ENCODE measurements at places on chromosomes 16 and 17.

DNA sequence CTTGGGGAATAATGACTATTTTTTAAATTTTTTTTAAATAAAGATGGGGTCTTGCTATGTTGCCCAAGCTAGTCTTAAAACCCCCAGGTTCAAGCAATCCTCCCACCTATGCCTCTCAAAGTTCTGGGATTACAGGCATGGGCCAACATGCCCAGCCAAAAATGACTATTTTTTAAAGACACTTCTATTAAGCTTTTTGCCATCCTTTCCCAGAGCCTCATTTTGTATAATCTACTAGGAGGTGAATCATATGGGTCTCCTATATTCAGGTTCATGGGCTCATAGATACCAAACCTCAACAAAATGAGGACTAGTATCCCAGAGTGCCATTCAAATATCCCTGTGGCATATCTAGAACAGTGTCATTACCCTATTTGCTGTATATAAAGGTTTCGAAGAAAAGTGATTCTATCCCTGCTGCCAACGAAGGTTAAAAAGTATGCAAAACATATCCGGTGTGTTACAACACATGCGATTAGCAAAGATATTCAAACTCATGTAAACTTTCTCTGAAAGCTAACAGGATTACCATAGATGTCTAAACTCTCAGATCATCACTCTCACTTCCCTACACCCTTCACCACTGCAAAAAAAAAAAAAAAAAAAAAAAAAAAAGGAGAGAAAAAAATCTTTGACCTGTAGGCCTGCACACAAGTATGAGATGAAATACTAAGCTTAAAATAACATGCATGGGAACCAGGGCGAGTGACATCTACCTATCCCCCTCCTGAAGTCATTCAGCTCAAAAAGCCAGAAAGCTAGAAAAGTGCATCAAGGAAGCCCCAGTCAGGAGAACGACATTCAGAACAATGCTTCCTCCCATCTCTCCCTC lies 23.5 kb downstream of the XPO6 start:
- no peak for DNase-seq

GRCh38 chr17:11644265-11645212 lies 46.3 kb downstream of the DNAH9 start:
- DNase-seq = peak; percentile 8

DNA sequence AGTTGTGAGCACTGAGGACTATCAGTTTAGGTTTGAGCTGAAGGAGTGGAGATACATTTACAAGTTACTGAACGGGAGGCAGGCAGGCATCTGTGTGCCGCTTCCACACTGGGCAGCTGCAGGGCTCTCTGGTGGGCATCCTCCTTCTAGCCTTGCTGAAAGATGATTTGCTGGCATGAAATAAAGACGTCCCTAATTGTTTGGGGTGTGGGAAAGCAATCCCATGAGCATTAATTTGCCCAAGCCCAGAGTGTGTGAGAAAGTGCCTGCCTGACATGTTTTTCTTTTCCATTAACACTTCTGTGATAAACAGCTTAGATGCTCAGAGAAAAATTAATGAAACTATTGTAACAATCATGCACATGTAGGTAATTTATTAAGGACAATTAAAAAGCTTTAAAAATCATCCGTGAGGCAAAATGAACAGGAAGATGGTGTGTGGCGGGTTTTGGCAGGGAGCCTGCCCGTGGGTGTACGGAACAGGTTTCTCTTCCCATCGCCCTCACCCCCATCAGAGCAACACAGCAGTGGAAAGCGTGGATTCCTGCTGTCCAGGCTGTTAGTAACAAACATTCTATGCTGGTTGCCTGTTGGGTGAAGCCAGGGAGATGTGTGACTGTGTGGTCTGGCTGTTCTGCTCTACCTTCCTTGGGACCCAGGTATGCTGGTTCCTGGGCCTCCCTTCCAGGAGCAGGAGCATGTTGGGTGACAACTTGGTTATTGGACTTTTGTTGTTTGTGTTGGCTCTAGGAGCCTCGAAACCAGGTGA lies 191.9 kb downstream of the MSI2 start:
- DNase-seq = no peak

- DNase-seq = no peak
Observed at GRCh38 chr16:89565506-89566372, 5.3 kb downstream of the RPL13 start.

- no peak for DNase-seq
Observed at GRCh38 chr17:67696347-67696746, 21.4 kb upstream of the NOL11 start.

DNA sequence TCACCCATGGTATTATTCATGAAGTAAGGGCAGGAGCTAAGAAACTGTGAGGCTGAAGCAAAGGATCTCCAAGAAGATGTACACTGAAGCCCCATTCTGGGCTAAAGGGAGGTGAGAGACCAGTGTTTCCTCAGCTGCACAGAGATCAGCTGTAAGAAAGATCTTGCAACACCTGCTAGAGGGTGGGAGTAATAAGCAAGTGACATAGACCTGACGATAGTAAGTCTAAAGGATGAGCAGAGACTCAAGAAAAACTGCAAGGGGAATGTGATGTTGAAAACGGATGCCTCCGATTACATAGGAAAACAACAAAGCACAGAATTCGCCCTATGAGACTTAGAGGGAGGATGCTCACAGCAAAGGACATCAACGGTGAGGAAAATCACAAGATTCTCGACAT lies at the start of gene OR4D2:
TSS of gene OR4D2 (plus strand) at position 301 of the 400 bp plus-strand sequence. CDS start 2,674 bp downstream, outside the sequence.
- no peak for DNase-seq
